ENCODE measurements at places on chromosomes 7 and 10.
A peak's percentile ranks its signal among the peaks of the same experiment; 100 is the strongest.

GRCh38 chr10:88616250-88616977 is 29.9 kb downstream of the LIPJ start:
- no peak for DNase-seq

GRCh38 chr10:99370993-99371392 is 41.8 kb downstream of the CNNM1 start:
- peak; percentile 50 for DNase-seq

GRCh38 chr7:7792056-7792455 is 73.6 kb upstream of the RPA3 start:
- DNase-seq, result no peak

GRCh38 chr10:69047111-69047832 is 40.6 kb upstream of the SRGN start:
- DNase-seq, result no peak

DNA sequence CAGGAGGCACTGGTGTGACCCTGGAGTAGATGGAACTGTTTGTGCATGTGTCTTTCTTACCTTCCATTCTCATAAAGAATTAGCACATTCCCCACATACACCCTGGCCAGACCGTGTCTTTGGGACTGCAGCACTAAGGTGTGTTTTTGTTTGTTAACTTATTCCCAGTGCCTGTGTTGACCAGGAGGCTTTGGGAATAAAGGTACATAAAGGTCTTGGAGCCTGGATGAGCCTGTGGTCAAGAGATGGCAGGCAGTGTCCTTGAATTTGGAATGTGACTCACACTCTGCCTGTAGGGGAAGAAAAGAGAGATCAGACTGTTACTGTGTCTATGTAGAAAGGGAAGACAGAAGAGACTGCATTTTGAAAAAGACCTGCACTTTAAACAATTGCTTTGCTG is 137.6 kb downstream of the LYZL1 start:
- DNase-seq, result no peak

DNA sequence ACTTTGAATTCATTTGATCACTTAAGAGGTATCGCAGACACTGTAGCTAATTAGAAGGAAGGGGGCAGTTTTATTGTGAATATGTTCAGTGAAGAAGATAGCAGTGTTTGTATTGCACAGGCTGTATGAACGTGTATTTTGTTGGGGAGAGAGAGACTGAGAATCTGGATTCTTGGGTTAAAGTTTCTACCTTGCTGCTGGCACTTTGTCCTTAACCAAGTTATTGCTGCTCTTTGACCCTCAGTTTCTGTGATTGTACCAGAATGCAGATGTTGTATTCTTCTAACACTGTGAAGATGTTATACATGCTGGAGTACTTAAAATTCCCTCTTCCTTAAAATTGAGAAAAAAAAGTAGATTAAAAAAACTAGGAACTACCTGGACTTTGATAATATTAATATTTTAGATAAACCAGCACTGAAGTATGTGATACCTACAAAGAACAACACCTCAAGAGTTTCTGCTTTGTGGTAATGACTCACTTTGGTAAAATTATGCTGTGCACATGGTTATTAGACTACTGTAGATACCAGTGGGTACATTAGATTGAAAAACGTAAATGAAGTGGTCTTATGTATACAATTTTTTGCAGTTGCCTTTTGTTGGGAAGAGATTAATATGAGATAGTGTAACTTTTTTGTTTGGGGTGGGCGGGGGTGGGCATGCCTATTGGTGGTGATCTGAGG is 321.3 kb downstream of the AUTS2 start:
- no peak for DNase-seq

- no peak for DNase-seq
These were observed 51.0 kb downstream of the TCF7L2 start for GRCh38 chr10:113000876-113001598.

GRCh38 chr7:100132126-100132525 is 5.4 kb downstream of the MBLAC1 start:
- no peak for DNase-seq

GRCh38 chr7:94429153-94429552 is 34.5 kb downstream of the COL1A2 start:
- no peak for DNase-seq

GRCh38 chr7:142812437-142813215 is 41.9 kb downstream of the PRSS2 start:
- no peak for DNase-seq

DNA sequence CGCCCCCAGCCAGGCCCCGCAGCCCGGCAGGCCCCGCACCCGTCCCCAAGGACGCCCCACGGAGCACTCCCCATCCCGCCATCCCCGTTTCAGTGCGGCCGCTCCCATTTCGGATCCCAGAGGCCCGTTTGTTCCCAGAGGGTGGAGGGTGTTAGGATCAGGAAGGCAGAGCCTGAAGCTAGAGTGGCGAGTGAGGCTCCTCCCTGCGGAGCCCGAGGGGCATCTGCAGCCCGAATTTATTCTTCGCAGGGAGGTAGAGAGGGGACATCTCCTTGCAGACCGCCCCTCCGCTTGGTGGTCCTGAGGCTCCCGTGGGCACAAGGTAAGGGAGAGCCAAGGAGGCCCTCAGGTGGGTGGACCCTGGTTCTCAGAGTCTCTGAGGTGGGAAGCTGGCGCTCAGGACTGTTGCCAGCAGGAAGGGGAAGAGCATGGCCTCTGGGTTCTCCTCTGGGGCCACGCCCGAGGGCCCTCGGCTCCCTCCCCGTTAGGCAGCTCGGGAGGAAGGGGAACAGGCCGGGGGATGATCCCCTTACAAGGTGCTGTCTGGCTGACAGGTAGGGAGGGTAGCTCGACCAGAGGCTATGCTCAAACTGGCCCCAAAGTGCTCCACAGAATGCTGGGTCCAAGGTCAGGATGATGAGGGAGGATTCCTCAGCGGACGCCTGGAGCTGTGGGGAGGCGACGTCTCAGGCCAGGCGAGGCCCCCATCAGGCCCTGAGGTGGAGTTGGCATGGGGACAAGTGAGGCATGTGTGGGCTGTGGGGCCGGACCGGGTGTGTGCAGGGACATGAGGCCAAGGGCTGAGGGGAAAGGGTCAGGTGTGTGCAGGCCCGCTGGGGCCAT is 17.4 kb downstream of the POLL start:
- no peak for DNase-seq

DNA sequence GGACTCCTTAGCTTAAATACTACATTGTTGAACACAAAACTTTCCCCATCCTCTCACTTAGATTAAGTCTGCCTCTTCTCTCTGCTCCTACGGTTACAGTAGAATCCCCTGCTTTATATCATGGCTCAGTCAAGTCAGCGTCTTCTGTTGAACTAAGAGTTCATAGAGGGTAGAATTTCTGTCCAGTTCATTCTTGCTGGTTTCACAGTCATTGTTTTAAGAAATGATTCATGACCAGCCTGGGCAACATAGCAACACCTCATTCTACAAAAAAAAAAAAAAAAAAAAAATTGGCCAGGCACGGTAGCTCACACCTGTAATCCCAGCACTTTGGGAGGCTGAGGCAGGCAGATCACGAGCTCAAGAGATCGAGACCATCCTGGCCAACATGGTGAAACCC is 3.7 kb upstream of the ZFYVE27 start:
- no peak for DNase-seq

- peak; percentile 64 for DNase-seq
These were observed 11.4 kb downstream of the SERPINE1 start for GRCh38 chr7:101138213-101138870.

- no peak for DNase-seq
These were observed 90.8 kb downstream of the EGFR start for GRCh38 chr7:55109404-55110167.

GRCh38 chr7:6505685-6506559 is 45.3 kb downstream of the GRID2IP start:
- no peak for DNase-seq

GRCh38 chr10:70374775-70375614 is 7.4 kb downstream of the LRRC20 start:
- DNase-seq, result no peak

- DNase-seq, result no peak
These were observed 192.4 kb downstream of the ADARB2 start for GRCh38 chr10:1544929-1545328.

- no peak for DNase-seq
These were observed 90.0 kb downstream of the CCDC71L start for GRCh38 chr7:106570948-106571418.

DNA sequence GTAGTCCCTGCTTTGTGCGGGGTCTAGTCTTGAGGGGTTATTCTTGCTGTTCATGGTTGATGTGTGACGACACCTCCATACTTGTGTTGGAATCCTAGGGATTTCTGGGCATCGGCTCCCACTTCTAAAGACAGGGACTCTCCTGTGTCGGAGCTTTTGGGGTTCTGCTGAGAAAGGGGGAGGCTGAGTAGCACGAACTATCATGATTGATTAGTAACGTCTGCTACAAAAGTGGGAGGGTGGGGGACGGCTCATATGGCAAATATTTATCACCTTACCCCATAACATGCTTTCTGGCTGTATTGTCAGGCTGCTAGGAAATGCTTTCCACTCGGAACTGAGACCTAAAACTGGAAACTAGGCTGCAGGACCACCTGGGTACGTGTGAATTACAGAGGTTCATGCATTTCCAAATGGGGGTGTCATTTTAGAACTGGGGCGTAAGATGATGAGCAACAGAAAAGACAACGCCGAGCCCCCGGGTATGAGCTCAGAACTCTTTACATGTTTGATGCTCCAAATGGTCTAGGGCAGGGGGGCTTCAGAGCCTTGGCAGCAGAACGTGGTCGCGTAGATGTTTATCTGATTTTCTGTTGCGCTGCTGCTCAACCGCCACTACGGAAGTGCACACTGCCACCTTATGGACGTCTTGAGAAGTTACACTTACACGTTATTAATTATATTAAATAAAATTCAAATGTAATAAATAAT is 15.1 kb upstream of the NME8 start:
- DNase-seq, result peak; percentile 75

- DNase-seq, result no peak
These were observed 45.3 kb downstream of the RASGEF1A start for GRCh38 chr10:43221419-43222209.

All from D341Med (cell line).